ENCODE measurements at places on chromosomes 2 and 18.

DNA sequence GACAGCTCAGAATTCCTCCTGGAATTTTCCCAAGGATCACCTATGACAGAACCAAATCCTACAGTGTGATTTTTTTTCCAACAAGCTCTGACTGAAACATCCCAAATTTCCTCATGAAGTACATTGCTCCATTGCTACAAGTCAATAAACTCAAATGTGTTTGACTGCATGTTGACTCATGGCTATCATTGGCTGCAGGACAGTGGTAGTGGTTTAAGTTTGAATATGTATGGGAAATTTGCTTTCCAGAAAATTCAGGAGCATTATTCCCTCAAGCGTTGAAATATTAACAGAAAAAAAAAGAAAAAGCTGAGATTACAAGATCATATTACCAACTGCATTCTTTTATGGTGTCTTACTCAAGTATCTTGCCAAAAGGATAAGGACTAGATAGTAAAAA lies 402.8 kb upstream of the DSEL start:
- DNase-seq = no peak

GRCh38 chr2:49002750-49003149 lies 151.6 kb downstream of the FSHR start:
- no peak for DNase-seq

- no peak for DNase-seq
Observed at GRCh38 chr18:42706618-42707017, 408.9 kb downstream of the RIT2 start.

GRCh38 chr2:14928056-14928455 lies 295.5 kb downstream of the LRATD1 start:
- DNase-seq = no peak

DNA sequence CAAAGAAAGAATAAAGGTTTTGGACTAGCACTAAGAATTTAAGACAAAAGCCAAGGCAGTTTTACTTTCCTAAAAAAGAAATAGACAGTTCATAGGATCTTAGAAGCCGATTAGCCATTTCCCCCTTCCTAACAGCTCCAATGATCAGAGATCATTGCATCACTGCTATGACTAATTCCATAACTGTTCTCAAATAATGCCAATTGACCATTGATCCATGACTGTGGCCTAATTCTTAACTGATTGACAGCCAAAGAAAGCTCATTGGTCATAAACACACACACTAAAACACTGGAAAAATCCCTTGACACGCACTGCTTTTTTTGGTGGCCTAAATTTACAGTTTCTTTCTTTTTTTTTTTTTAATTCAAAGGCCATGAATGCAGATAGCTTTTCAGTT lies 345.0 kb upstream of the ACVR2A start:
- no peak for DNase-seq

GRCh38 chr2:175030380-175031271 lies 25.4 kb upstream of the CHN1 start:
- no peak for DNase-seq

DNA sequence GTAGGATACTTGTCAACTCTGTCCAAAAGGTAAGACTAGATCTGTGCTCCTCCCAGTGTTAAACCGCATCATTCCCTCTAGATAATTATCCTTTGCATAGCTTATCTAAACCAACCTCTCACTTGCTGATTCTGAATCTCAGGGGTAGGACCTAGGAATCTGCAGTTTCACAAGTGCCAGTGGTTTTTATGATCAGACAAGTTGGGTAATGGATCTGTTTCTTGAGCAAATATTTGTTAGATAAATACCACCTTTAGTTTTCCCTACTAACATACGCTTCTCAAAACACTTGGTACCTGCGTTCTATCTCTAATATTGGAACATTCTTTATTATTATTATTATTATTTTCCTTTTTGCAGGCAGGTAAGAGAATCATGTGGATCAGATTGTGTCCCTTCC lies 439.9 kb downstream of the PTPRM start:
- DNase-seq = no peak

- no peak for DNase-seq
Observed at GRCh38 chr2:20223407-20224163, 1.3 kb downstream of the SDC1 start.

DNA sequence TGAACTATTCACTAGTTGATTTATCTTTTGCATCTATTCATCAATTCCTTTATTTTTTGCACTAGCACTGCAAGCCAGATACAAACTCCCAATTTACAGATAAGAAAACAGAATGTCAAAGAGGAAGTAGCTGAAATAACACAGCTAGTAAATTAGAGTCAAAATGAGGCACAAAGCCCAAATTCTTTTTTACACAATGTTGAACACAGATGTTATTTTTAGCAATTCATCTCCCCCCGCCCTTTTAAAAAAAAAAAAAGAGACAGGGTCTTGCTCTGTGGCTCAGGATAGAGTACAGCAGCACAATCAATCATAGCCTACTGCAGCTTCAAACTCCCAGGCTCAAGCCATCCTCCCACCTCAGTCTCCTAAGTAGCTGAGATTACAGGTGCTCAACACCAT lies 127.8 kb downstream of the CCBE1 start:
- DNase-seq = no peak

DNA sequence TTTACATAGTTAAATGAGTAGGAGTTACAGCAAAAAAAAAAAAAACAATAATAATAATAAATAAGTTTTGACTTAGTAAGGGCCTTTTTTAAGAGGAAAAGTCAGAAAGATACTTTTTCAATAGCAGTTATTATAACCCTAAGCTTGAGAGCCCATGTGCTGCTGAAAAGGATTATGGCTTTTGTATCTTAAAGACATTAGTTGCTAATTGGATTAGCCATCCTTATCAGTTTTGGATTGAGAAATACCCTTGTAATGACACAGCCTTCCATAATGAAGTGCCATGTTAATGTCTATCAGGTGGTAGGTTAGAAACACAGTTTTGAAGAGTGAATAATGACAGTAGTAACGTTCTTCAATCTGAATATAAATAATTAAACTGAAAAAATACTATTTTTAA lies 554.0 kb downstream of the RIT2 start:
- DNase-seq = no peak

- DNase-seq = no peak
Observed at GRCh38 chr2:154697418-154698252, 860 bp upstream of the KCNJ3 start.

DNA sequence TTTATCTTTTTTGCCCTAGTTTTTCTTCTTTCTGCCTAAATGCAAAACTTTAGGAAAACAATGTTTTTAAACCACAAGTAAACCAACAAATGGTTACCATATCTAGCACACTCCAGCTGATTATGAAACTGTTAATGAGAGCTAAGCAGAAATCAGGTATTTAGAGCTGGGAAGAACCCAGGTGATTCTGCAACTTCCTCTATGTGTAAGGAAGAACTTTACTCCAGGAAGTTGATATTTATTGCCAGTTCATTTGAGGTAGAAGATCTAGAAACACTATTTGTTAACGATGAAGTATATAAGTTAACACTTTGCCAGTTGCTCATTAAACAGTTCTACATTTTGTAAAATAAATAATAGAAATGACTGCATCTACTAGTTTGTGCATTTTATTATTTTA lies 409.7 kb downstream of the XIRP2 start:
- DNase-seq = no peak

- DNase-seq = no peak
Observed at GRCh38 chr2:233375490-233376314, 21.4 kb downstream of the DGKD start.

DNA sequence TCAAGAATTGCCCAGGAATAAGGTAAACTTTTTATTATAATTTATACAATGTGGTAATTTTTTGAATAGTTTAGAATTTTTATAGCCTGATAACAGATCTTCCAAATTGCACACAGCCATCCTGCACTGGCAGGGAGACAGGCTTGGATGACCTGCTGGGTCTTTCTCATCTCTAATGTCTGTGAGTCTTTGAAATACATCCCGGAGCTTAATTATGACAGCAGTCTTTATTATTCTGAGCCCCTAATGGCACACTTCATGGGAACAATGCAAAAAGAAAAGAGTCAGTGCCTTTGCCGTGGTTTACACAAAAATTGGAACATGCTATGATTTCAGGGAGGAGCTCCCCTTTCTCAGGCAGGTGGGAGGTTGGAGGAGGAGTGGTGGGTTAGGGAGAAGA lies 71.0 kb downstream of the TMEM182 start:
- DNase-seq = no peak

DNA sequence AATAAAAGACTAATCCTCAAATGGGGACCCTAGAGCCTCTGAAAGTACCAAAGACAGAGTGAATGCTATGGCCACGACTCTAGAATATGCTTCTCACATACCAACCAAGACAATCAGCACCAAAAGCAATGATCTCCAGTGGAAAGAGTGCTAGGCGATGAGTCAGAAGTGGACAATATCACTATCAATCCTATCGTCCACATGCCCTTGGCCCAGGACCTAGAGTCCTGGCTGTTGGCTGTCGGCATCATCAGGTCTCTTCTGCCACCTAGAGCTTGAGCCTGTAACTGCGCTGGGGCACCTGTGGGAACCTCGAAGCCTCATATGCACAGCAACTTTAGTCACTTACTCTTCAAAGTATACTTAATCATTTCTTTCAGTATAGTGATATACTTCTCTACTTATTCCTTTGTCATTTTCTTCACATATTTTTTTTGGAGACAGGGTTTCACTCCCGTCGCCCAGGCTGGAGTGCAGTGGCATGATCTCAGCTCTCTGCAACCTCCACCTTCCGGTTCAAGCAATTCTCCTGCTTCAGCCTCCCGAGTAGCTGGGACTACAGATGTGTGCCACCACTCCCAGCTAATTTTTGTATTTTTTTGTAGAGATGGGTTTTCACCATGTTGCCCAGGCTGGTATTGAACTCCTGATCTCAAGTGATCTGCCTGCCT lies 29.7 kb downstream of the NOL10 start:
- no peak for DNase-seq

DNA sequence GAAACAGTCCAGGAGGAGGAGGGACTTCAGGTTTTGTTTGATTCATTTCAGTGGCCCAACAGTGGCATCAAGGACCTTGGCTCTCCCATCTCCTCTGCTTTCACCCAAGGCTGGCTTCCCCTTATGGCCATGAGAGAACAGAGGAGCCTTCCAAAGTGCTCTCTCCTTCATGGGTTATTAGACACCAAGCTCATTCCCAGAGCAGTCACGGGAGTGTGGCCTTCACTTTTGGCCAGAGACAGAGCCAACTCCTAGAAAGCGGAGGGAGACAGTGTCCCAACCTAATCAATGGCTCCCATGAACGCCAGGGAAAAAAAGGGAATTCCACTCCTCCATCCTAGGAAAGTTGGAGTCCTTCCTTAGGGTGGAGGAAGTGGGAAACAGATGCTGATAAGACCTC lies 871 bp upstream of the DUSP28 start:
- no peak for DNase-seq

GRCh38 chr2:18482666-18483065 lies 77.8 kb downstream of the RDH14 start:
- DNase-seq = no peak

- no peak for DNase-seq
Observed at GRCh38 chr2:238169048-238169707, 10.4 kb downstream of the ERFE start.

- DNase-seq = no peak
Observed at GRCh38 chr18:75200605-75201280, 8.2 kb downstream of the PTGR3 start.

GRCh38 chr18:77084688-77085035 lies 47.9 kb downstream of the MBP start:
- no peak for DNase-seq

DNA sequence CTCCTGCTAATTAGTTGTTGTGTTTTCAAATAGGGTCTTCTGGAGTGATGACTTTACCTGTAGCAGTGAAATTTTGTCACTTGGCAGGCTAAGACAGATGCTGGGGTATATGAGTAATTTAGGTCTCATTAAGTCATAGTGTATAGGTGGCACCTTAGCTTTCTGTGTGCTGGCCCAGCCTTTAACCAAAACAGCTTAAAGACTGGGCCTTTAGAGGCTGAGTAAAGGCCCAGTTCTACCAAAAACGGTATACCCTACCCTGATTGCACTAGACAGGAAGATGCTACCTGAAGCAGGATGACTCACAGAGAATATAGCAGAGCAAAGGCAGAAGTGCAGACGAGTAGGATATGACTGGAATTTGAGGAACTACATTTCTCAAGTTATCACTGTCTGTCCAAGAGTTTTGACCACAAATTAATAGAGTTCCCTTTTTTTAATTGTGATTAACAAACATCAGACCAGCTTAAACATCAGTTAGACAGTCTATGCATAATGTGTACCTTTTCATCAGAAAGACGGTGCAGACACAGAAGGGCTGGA lies 337.9 kb upstream of the SALL3 start:
- no peak for DNase-seq

DNA sequence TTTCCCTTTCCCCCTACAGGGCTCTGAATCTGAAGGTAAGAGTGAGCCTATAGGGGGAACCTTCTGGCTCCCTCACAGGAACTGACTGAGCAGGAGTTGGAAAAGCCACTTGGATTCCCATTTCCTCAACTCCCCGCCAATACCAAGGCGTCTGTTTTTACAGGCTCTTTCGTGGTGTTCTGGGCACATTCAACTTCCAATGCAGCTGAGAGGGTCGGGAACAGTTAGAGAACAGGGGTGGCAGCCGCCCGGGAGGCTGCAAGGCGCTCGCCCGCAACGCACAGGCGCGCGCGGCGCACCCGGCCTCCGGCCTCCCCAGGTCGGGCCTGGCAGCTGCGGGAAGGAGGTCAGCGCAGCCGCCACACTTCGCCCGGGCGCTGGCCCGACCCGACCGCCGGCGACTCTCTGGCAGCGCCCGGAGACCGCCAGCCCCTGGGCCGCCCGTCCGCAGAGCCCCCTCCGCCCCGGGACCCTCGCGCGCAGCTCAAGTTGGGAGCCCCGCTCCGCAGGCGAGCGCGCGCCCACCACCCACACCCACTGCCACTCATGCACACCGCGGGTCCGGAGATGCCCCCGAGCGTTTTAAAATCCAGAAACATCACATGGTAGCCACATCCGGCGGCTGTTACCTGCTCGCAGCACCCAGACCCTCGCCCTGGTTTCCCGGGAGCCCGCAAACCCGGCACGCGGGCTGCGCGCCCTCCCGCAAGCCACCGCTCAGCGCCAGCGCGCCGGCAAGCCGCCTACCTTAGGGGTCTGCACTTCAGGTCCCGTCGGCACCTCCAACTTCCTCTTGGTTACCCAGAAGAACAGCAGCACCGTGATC lies 816 bp downstream of the GALNT14 start:
- no peak for DNase-seq

DNA sequence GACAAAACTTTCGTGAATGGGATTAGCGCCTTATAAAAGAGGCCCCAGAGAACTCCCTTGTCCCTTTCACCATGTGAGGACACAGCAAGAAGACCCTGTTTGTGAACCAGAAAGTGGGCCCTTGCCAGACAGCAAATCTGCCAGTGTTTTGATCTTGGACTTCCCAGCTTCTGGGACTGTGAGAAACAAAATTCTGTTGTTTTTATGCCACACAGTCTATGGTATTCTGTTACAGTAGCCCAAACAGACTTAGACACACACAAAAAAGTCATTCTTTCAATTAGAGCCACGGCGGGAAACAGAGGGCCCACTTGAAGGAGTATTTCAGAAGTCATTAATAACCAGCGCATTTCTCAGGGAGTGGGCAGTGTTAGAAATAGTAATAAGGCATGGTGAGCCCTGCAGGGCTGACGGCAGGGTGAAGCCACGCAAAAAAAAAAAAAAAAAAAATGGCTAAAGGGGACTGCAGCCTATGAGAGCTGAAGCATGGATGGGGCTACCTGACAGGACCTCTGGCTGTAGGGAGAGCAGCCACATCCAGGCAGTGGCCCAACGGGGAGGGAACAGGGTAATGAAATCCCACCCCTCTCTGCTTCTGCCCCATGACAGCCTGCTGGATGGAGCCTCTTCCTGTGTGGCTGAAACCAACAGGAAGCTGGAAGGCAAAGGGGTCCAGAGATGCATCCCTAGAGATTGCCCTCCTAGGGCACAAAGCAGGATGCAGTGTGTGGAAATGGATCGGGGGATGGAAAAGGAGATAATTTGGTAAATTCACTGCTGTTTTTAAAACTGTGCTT lies 189.3 kb downstream of the KCNS3 start:
- no peak for DNase-seq

Measured in activated CD8-positive, alpha-beta memory T cell treated with anti-CD3 and anti-CD28 coated beads for 48 hours (primary cell).